ENCODE measurements at places on chromosomes 3 and 15.

- DNase-seq, result no peak
Measured at GRCh38 chr3:8914491-8914890, 48.8 kb downstream of the RAD18 start.

DNA sequence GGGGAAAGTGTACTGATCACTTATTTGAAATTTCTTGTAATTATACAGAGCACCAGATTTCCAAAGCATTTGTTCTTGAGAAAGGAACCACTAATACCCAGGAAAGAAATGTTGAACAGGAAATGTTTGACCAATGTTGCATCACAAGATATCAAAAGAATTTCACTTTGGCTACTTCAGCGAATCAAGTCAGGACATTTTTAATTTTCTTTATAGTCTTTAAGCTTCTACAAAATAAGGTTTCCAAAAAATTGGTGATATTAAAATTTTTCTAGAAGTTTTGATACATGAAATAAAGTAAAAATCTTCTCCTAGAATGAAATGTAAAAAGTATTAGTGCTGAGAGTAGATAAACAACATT lies 421.9 kb downstream of the MECOM start:
- DNase-seq, result no peak

- DNase-seq, result no peak
Measured at GRCh38 chr3:159821110-159821509, 167.5 kb upstream of the IL12A start.

- no peak for DNase-seq
Measured at GRCh38 chr3:149494759-149495580, 20.5 kb downstream of the TM4SF4 start.

All from SHP77 treated with DMSO at 0.1 percent for 48 hours (cell line).